HCEC 1CT (cell line): ENCODE measurements at places on chromosomes 5 and 9.

DNA sequence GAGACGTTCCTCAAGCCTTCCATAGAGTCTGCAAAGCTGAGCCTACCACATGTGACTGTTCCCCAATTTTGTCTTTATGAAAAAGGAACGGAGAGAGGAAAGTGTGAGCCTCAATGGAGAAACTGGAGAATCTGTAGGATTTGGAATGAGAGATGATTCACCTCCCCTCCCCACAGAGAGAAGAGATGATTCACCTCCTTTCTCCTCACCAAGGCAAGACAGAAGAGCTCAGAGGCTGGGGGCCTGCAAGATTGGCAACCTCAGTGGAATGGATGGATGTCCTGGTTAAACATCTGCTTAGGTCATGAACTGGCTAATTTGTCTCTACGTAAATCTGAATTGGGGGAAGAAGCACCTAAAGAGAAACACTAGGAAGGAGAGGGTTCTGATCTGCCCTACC lies 17.0 kb upstream of the MOCS2 start:
- DNase-seq: peak; percentile 70

DNA sequence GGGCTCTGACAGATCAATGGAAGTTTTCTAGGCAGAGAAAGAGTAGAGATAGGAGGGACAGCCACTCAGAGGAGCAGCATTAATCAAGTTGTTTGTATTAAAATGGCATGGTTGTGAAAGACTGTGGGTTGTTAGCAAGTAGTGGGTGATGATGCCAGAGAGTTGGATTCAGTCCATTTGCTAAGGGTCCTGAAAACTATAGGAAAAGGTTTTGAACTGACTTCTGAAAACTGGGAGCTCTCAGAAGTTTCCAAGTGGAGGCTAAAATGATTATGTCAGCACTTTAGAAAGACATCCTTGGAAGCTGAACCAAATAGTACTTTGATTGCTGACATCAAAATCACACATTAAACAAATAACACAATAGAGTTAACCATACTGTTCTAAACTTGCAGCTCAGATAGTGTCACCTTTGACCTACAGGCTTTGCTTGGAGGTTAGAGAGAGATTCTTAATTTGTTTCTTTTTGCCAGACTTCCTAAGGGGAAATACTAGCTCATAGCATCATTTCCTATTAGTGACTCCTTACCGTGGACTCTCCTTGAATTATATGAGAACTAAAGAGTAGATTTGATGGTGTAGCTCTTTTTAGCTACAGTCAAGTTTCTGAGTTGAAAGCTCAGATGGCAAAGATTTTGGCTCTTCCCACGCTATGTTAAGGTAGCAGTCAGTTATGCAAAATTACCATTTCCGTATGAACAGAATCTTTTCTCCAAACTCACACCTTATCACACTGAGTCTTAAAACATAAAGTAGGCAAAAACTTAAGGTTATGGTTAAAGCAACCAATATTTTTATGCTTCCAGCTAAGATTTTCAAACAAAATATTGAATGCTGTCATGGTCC lies 277.1 kb downstream of the NR3C1 start:
- DNase-seq: no peak

DNA sequence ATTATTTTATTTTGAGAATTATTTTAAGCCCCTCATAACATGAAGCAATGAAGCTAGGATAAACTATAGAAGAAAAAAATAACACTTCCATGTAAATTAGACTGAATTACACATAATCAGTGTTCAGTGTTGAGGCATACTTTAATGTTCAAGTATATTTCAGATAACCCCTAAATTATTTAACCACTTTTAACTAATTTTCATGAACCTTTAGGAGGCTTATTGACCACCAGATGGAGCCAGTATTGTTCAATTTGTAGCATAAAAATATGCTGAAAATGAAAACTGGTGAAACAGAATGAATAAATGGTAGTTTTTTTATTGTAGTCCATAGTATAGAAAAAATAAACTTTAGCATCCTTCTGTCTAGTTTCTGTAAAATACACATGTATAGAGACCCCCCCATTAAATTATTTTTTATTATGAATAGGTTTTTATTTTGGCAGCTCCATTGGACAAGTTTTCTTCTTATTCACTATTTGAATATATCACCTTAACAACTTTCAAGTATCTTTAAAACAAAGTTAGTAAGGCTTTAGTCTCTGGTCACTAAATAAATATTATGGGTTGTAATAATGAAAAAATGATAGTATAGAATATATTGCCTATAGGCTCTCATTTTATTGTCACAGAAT lies 190.1 kb downstream of the CWC27 start:
- DNase-seq: peak; percentile 71

- no peak for DNase-seq
Measured at GRCh38 chr5:35194635-35195471, 35.4 kb downstream of the PRLR start.

DNA sequence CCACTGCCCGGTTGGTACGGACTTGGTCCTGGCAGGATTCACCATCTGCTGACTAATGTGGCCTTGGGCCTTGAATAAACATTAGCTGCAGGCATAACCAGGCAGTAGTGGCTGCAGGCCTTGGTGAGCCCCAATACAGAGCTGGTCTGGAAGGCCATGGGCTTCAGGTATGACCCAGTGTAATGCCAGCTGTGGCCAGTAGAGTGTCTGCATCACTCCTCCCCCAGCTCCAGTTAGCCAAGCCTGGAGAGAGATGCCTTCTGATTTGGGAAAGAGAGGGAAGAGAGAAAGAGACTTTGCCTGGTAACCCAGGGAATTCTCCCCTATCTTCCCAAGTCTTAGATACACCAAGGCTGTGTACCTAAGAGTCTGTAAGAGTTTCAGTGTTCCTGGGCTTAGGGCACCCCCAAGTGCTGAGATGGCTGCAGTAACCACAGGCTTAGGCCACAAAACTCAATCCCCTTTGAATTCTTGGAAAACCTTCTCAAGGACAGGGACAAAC lies 5.6 kb upstream of the C5 start:
- peak; percentile 17 for DNase-seq

DNA sequence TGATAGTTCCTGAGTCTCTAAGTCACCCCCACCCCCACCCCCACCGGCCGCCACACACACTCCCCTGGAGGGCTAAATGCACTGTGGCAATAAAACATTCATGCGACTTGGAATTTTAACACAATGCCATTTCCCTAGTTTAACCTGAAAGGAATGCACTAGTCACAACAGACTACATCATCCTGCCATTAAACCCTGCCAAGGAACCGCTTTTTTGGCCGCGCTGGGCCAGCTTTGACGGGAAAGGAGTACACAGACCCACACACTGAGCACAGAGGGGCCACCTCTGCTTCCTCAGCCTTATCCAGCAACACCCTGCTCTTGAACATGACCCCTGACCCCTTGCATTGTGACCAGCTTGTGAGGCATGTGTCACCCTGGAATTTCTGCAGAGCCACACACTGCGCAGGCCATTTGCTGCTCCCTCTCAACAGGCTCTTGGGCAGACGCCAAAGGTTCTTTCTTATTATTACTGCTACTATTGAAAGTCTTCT lies 165.3 kb downstream of the BNC2 start:
- peak; percentile 94 for DNase-seq

DNA sequence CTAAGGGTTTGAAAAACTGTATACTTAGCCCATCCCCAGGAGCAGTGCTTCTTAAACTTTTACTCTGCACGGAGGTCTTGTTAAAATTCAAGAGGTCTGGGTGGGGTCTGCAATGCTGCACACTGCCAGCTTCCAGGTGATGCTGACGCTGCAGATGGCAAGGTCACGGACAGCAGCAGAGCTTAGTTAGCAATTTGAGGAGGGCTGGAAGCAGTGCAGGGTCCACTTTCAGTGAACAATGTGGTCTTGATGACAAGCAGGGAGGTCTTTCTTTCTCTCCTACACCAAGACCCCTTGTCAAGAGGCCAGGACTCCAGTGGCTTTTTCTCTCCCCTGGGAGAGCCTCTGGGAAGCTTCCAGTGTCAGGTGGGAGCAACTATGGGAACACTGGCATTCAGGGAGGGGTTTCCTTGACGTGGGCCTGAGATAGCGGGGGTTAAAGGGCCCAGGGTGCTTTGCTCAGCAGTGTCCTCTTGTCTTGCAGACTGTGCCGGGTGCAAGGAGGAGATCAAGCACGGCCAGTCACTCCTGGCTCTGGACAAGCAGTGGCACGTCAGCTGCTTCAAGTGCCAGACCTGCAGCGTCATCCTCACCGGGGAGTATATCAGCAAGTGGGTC lies 65.0 kb upstream of the AFAP1L1 start:
- DNase-seq: no peak

DNA sequence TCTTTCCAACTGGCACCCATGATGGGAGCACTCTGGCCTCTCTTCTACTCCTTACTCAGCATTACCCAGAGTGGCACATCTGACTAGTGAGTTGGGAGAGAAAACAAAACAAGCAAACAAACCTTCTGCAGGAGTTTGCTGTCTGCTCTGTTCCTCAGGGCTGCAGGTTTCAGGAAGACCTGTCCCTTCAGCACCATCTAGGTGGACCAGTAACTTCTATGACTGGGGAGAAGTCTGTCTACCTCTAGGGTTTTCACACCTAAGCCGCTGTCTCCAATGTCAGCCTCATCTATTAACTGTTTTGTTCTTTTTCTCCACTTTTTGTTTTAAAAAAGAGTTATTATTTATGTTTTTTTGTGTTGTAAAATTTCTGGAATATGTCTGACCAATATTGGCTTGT lies 58.7 kb downstream of the RAB3C start:
- DNase-seq: no peak

GRCh38 chr5:173969167-173970049 lies 19.6 kb upstream of the C5orf47 start:
- peak; percentile 42 for DNase-seq

GRCh38 chr9:71944754-71945375 lies 33.4 kb downstream of the C9orf85 start:
- DNase-seq: no peak

DNA sequence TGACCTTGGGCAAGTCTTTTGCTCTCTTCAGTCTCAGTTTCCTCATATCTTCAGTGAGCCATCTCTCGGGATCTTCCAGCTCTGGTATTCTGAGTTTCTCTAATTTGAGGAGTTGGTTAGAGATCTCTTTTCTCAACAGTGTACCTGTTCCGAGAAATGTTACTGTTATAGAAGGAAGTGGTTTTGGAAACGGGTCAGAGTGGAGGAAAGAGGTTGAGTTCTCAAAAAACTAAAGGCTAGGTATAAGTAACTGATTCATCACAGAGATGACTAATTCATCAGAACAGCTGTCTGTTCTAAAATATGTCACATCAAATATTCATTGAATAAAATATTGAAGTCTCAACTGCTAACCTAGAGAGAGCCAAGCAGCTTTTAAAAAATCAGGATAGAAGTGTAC lies 106.6 kb downstream of the PALM2AKAP2 start:
- peak; percentile 48 for DNase-seq

GRCh38 chr5:135353952-135354721 lies 44.9 kb downstream of the MACROH2A1 start:
- DNase-seq: peak; percentile 90

GRCh38 chr5:105670596-105670995 lies 2000.1 kb downstream of the EFNA5 start:
- DNase-seq: no peak

DNA sequence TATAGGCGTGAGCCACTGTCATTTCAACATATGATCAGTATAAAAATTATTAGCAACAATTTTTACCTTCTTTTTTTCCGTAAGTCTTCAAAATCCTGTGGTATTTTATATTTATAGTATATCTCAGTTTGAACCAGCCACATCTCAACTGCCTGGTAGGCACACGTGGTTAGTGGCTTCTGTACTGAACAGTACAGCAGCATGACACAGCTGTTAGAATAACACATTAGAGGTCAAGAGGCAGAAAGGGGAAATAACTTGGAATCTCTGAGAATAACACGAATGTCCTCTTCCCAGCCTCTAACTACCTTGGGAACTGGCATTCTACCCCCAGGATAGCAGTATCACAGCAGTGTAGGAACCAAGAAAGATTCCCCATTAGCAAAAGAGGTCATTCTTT lies 108.5 kb upstream of the IQGAP2 start:
- DNase-seq: no peak

DNA sequence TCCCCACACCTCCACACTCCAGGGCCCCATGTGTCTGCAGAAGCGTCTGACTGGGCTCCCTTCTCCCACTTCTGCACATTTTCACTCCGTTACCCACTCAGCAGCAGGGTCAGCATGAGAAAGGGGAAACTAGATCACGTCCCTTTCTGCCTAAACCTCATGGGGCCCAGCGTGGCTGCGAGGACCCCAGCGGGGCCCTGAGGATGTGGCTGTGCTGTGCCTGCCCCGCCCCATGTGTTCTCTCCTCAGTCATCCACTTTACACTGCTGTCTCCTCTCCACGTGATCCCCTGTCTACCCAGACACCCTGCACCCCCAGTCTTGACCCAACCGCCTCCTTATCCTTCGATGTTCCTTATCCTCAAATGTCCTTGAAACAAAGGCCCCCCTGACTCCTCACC lies 59.8 kb upstream of the OTULINL start:
- DNase-seq: no peak

GRCh38 chr5:156361436-156362109 lies 34.6 kb downstream of the SGCD start:
- peak; percentile 77 for DNase-seq

DNA sequence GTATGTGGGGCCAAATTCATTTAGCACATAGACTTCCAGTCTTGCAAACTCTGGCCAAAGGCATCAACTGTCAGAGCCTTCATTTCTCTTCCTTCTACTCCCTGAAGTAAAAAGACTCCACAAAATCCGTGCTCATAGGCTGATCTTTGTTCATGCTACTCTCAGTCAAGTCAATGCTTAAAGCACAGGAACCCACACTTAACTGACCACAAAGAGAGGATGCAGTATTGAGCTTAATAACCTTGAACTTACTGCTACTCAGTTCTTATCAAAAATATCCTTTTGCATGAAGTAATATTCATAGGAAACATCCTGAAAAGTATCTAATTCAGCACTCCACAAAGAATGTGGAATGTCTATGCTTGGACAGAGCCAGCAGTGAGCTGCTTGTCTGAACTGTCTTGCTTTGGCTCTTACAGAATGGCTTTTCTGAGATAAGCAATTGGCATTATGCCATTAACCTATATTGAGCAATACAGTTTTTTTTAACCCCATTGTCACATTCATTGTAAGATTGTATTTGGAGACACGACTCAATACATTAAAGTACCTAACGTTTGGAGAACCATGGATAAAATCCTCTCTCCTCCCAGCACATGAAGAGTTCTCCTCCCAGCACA lies 21.7 kb downstream of the LPAR1 start:
- peak; percentile 28 for DNase-seq

- DNase-seq: no peak
Measured at GRCh38 chr5:6578676-6579343, 54.0 kb downstream of the NSUN2 start.

GRCh38 chr5:146428658-146429057 lies 18.5 kb upstream of the TCERG1 start:
- no peak for DNase-seq

GRCh38 chr5:9927521-9927997 lies 297.4 kb upstream of the TAS2R1 start:
- DNase-seq: no peak

GRCh38 chr9:116168231-116168630 lies 14.6 kb downstream of the PAPPA start:
- no peak for DNase-seq

DNA sequence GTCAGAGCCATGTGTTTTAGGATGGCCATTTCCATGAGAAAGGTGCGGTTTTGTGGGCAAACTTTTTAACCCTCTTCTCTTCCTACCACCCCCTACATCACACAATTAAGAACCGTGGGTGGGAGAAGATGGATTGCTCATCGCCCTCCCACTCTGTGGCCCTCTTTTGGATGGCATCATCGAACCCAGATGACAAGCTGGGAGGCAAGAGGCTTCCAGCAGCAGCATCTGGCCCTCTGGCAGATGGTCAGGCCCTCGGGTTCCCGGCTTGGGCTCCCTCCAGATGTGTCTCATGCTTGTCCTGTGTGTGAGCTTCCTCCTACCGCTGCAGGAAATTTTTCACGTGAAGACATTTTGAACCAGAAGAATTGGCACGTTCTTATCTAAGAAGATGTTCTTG lies 199.9 kb downstream of the EBF1 start:
- no peak for DNase-seq
